ENCODE measurements at places on chromosomes 2 and 18.

- no peak for DNase-seq
Measured at GRCh38 chr2:138956116-138956515, 175.9 kb upstream of the NXPH2 start.

- DNase-seq = no peak
Measured at GRCh38 chr18:35144698-35145097, 96.1 kb upstream of the ZNF397 start.

DNA sequence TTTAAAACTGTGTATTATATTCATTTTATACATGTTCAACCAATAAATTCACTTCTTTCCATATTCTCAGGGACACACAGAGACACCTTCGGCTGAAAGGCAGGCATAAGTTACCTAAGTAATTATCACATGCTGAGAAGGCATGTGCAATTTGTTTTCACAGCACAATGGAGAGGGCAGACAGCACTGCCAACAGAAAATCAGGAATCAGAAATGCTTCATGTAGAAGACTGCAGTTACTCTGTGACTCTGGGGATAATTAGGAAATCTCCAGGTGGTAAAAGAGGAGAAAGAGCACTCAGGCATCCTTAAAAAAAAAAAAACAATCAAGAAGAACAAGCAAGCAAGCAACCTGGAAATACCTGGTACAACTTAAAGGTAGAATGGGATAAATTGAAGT, 49.3 kb downstream of the DSEL start:
- DNase-seq = no peak

DNA sequence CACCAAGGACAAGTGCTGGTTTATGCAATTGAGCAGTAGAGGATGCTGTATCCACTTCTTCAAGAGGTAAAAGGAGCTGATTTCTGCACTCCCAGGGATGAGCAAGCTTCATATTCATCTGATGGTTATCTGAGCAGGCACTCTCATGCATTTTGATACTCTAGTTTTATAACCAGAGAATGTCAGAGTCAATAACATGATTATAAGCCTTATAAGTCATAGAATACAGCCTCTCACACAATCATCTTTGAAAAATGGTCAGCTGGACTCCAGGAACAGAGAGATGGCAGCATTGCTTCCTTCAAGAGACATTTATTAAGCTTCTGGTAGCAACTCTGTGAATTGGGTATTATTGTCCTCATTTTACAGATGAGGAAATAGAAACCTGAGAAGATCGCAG, 167.1 kb downstream of the SLC8A1 start:
- DNase-seq = no peak

DNA sequence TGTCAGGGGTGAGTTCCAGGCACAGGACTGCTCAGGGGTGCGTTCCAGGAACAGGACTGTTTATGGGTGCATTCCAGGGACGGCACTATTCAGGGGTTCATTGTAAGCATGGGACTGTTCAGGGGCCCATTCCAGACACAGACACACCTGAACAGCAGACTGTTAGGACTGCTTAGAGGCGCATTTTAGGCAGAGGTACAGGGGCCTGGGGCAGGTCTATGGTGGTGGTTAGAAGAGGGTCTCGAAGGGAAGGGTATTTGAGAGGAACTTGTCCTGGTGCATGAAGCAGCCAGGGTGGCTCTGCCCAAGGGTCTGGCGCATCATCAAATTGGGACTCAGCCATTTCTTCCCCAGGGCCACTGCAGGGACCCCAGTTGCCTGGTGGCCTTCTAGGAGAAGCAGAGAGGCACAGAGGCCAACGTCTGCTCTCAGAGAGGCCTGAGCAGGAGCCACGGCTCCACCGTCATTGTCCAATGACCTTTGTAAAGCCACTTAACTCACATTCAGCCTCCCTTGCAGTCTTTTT, 14.8 kb upstream of the MLPH start:
- no peak for DNase-seq

DNA sequence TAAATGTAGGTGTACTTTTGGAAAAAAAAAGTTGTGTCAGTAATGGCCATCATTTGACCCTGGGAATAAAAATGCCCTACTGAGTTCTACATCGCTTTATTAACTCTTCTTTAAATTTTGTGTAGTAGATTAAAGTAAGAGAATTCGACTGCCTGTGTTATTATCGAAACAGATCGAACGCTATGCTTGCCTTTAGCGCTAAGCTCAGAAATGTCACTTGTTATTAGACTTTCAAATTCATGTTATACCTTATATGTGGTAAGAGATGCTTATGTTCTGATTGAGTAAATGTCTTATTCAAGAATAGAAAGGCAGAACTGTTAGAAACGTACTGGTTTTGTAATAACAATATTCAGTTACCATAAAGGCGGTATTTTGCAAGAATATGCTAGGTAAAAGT, 1.4 kb downstream of the UGP2 start:
- no peak for DNase-seq

DNA sequence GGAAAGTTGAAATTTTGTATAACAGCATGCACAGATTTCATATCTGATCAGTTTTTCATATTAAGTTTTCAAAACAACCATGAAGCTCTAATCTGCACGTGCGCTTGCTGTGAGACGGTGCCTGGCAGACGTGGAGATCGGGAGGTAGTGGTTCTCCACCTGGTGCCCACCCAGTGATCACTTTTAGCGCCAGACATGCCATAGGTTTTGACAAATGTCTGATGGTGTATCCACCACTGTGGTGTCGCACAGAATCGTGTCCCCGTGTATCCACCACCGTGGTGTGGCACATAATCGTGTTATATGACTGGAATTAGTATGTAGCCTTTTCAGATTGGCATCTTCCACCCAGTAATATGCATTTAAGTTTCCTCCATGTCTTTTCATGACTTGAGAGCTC, 40.9 kb upstream of the KCNG2 start:
- DNase-seq = no peak

DNA sequence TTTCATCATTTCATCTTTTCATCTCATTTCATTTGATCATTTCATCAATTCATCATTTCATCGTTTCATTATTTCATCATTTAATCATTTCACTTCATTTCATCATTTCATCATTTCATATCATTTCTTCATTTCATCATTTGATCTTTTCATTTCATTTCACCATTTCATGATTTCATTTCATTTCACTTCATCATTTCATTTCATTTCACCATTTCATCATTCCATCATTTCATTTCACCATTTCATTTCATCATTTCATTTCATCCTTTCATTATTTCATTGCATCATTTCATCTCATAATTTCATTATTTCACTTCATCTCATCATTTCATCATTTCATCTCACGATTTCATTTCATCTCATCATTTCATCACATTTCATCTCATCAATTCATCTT, 127.8 kb downstream of the ANKRD30BL start:
- no peak for DNase-seq

DNA sequence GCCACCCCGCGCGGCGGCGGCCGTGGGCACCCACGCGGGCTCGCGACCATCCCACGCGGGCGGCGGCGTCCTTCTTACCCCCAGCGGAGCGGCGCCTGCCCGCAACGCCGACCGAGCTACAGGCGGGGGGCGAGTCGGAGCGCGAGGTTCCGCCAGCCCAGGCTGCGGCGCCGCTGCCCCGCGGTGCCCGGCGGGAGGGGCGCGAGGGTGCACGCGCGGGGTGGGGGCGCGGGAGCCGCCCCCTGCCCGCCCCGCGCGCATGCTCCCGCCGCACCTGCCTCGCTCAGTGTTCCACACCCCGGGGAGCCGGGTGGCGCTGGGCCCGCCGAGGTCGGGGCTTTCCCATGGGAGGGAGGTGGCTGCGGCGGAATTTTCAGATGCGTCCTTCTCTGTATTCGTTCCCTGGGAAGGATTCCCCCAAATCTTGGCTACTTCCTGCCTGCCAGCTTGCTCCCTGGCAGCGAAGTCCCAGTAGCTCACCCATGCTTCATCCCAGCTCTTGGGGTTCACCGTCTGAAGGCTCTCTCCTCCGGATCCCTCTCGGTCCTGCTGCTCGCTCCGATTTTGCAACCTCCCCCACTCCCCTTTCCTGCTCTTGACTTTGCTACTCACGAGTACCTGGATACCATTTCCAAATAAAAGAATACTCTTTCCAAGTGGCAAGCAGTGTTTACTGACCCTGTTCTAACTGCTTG, at the start of gene L3MBTL4:
Gene L3MBTL4, minus strand, starts transcription at position 189 of the 695 bp plus-strand sequence. CDS start 103,286 bp downstream, outside the sequence.
- DNase-seq = peak; percentile 1

DNA sequence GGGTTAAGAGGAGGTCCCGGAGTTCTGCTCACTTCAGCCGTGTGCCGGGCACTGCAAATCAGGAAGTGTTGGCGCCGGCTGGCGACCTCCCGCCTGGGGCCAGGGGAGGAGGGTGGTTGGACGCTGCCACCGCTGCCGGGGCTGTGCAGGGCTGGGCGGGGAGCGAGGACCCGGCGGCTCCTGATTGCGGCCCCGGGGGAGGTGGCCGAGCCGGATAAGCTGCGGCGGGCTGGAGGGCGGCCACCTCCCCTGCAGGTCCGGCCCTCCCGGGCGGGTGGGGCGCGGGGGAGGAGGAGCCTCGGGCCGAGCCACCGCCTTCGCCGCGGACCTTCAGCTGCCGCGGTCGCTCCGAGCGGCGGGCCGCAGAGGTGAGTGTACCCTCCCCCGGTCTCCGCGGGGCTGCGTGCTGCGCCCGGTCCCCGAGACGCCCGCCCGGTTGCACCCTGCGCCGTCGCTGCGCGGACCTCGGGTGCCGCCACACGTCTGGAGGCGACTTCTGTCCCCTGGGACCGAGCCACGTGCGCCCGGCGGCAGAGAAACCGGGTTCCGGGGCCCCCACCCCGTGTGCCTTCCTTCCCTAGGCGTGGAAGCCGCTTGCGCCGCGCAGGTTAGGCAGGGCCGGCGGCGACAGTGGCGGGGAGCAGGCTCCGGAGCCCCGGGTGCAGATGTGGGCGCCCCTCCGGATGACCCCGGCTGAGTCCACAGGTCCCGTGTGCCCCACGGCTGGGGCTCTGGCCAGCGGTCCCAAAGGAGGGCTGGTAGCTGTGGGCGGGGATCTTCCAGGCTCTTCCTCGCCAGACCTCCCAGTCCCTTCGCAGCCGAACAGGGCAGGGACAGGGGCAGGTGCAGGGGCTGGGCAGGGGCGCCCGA, at the start of gene STEAP3:
Gene STEAP3, plus strand, starts transcription at position 314 of the 870 bp plus-strand sequence. CDS start 7,179 bp downstream, outside the sequence.
- DNase-seq = no peak

DNA sequence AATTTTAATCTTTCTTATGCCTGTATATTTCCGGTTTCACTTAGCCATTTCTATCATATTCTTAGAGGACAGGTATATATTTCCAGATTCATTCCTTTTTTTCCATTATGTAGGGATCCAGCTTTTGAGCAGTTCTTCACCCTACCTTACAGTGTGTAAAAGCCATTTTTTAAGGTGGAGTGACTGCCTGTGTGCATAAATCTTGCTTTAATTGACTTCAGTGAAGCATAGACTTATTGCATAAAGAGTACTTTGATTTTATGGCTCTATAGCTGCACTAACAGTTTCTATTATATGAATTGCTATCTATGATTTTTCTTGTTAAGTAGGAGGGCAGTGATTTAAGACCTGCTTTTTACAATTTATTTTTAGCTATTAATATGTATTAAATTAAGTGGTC, 132.6 kb downstream of the NYAP2 start:
- DNase-seq = no peak

DNA sequence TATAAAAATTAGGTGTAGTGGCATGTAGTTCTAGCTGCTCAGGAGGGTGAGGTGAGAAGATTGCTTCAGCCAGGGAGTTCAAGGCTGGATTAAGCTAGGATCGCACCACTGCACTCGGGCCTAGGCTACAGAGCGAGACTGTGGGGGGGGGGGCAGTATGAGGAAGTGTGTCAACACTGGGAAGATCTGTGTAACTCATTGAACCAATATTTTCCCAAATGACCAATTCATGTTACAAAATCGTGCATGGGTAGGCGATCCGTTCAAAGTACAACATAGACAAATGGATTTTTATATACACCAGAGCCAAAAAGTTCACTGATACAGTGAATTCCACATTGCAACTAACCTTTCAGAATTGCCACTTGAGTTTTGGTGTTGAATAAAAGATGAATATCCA, 8.1 kb downstream of the SMAD4 start:
- no peak for DNase-seq

DNA sequence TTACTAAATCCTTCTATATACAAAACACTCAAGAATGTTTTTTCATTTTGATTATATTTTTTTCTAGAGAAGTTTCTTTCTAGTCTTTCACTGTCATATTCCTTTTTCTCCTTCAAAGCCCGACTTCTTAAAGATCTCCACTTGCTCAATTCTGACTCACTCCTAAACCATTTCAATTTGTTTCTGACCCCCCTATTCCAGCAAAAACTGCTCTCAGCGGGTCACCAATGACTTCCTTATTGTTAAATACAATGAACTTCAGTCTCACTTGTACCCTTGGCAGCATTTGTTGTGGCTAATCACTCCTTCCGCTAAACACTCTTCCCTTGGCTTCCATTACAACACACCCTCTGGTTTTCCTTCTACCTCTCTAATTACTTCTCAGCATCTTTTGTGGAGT, 111.1 kb upstream of the RBBP8 start:
- DNase-seq = no peak

DNA sequence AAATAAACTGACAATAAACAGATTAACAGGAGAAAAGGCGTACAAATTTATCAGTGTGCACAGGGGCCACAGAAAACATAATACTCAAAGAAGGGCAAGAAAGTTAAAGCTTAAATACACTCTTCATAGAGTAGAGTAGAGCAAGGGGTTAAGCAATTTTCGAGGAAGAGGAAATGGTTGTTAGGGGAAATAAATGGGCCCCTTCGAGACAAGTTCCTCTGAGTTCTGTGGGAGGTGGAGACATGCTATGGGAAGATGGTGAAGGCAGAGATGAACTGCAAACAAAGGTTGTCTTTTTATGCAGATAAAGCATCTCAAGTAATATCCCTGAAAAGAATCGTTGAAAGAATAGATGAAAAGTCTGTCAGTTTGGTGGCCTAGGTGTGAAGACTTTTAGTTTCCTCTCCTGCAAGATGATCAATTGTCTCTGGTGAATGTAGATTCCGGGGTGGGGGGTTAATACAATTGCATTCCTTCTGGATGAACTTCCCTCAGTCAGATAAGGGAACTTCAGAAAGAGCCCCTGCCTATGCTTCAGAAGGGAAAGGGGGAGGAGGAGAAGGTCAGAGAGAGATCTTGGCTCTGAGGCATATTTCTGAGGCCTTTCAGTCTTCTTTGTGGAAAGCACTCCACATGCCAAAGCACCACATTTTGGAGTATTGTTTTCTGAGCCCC, 127.0 kb downstream of the METTL4 start:
- no peak for DNase-seq

- no peak for DNase-seq
Measured at GRCh38 chr2:206939340-206939739, at the start of gene CPO. CPO (plus strand) TSS chr2:206939518; CDS start chr2:206939600, 82 bp downstream.

DNA sequence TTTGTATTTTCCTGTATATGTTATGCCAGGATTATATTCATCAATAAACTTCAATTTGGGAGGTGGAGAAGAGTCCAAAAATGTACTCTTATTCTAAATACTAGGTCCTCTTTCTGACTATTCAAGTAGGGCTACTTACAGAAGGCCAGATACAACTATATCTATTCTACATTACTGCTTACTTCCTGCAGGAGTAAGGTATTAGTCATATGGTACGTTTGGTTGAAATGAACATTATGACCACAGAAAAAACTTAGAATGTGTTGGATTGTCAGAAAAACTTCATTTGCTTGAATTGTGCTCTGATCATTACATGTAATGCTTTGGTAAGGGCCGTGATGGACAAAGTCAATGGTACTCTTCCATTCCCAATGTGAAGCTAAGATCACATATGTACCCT, 35.0 kb downstream of the STAT4 start:
- DNase-seq = peak; percentile 67

Data from activated CD4-positive, alpha-beta T cell treated with anti-CD3 and anti-CD28 coated beads, Interleukin-2, amount 50 U/mL, for 16 hours (primary cell).